Activated T-helper 17 cell treated with anti-CD3 and anti-CD28 coated beads, Interleukin-2, amount 50 U/mL, for 72 hours (primary cell): ENCODE measurements at places on chromosomes 2 and 18. TPM values are rescaled to one million over a fixed set of nuclear protein-coding genes. Genes with fewer than 3 reads are reported as not detected.

GRCh38 chr2:3633982-3634595 is 23.9 kb upstream of the ALLC start:
- ATAC-seq: no peak

HMSD gene
- total RNA-seq: 24.2 TPM

FAHD2B gene
- 19.9 TPM for total RNA-seq

TNFRSF11A gene
- total RNA-seq: 26.8 TPM

DNA sequence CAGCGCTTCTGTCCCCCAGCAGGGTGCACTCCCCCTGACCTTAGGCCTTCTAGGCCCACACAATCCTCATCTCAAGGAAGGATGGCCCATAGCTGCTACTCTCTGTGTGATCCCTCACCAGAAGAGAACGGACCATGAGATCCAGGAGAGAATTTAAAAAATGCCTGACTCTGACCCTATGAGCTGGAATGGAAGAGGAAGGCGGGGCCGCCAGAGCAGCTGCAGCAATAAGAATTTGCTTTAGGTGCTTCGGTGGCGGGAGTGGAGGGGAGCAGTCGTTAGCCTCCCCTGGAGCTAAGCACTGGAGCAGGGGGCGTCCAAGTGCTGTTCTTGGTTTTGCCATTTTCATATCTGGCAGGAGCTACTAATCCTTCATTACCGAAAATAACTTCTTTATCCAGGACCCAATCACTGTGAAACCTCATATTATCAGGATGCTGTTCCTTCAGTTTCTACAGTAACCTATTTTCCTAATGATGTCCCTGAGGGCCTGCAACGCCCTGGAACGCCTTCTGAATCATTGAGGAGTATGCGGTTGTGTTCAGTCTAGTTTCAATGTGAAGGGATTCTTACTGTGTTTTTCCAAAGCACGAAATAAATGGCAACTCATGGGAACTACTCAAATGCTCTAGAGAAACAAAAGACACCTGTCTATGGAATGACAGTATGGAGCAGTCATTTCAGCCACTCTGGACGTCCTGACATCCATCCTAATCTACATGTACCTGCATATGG is 105.1 kb upstream of the SIX2 start:
- ATAC-seq: no peak

DNA sequence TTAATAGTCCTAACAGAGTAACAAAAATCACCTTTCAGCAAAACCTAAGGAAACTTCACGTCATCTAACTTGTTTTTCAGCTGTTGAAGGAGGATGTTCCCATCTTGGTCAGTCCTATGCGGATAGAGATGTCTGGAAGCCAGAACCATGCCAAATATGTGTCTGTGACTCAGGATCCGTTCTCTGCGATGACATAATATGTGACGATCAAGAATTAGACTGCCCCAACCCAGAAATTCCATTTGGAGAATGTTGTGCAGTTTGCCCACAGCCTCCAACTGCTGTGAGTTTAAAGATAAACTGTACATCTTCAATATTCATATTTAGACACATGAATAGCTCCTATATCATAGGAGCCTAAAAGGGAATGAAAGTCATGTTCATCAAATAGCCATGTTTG is 10.5 kb downstream of the COL3A1 start:
- no peak for ATAC-seq

CXCR1 gene
- not detected for total RNA-seq

DNA sequence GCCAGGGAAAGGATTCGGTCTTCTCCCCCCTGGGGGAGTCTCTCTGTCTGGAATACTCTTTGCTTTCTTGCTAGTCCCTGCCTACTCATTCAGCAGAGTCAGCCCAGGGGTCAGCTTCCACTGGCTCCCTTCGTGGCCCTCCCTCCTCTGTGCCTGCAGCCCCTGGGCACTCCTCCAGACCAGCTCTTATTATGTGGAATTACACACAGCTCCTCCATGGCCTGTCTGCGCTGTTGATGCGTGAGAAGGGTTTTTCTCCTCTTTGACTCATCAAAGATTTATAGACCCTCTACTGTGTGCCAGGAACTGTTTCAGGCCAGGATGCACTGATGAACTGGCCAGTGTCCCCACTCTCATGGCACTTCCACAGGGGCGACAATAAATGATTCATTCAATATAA is 44.4 kb downstream of the ST8SIA5 start:
- ATAC-seq: no peak

DCDC2C gene
- total RNA-seq: not detected

DNA sequence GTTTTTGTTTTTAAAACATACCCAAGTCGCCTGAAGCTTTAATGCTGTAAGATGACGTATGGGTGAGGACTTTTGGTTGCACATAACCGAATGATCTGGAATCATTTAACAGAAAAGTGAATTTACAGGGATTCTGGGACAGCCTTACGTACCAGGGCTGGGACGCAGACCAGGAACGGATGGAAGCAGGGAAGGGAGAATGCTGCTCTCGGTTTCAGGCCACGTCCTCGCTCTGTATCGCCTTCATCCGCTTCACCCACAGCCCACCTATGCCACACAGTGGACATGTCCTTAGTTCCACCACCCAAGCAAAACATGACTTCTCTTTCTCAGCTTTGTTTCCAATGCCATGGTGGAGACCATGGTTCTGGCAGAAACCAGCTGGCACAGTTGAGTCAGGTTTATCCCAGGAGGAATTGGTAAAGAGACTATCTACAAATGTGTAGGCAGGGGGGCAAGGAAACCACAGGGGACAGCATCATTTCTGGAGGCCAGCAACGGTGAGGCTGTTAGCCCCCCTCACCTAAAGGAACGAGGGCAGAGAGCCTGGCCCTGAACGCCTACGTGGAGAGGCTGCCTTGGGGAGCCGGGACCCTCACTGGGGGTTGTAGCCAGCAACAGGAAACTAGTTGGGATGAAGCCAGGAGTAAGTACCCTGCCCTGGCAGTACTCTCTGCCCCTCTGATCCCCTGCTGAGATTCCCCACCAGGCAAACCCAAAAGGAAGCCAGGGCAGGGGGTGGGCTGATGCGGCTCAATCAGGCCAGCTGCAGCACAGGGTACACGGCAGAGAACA is 132.5 kb downstream of the NDUFA10 start:
- no peak for ATAC-seq

EGR4 gene
- 0.11 TPM for total RNA-seq

DNA sequence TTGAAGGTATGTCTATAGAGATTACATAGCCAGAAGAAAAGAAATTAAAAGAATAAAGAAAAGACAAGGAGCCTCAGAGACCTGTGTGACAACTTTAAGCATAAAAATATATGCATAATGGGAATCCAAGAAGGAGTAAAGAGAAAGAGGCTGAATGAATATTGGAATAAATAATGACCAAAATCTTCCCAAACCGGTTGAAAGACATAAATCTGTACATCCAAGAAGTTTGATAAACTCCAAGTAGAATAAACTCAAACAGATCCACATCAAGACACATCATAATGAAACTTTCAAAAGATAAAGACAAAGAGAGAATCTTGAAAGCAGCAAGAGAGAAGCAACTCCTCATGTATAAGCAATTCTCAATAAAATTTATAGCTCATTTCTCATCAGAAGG is 132.4 kb upstream of the ZNF516 start:
- no peak for ATAC-seq

GRCh38 chr2:123895651-123896050 is 129.4 kb upstream of the CNTNAP5 start:
- ATAC-seq: no peak

DNA sequence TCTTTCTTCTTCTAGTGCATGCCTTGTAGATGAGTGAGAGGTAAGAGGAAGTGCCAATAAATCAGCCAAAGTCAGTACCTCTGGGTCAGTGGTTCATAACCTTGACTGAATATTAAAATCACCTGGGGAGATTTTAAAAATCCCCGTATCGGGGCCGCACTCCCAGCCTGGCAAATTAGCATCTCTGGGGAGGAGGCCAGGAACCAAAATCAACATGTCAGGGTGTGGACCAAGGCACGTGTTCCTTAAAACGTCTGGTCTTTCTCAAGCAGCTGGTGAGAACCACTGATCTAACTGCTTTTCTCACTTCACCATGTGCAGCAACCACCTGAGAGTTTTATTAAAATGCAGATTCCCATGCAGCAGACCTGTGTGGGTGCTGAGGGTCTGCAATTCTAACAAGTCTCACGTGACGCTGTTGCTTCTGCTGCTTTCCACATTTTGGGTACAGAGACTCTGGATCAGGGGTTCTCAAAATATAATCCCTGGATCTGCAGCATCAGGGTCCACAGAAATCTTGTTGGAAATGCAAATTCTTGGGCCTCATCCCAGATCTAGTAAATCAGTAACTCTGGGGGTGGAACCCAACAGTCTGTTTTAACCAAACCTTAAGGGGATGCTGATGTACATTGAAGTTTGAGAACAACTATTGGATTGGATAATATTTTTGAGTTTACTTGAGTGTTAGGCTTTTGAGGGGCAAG is 49.5 kb downstream of the CHST9 start:
- no peak for ATAC-seq

CYP26B1 gene
- 0.05 TPM for total RNA-seq

DNA sequence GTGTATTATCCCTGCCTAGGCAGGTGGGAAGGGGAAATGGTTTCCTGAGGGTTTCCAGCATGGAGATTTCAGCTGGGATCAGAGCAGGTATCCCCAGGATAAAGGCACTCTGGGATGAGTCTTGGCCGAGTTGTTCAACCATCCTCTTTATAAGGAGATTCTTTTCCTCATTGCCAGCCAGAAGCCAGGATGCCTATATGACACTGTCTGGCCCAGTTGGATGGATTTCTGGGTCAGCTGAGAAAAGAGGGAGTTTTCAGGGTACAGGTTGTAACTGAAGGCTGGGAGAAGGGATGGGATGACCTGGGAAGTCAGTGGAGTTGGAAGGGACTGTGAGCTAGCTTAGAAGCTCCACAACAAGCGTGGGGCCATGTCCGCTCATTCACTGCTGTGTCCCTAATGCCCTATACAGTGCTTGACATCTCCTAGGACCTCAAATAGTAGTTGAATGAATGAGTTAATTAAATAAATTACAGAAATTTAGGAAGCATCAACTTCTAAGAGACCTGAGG is 8.3 kb downstream of the RHOB start:
- ATAC-seq: no peak

MPP4 gene
- not detected for total RNA-seq

RUFY4 gene
- total RNA-seq: 2.4 TPM

- no peak for ATAC-seq
These were observed 48.3 kb downstream of the ZNF804A start for GRCh38 chr2:184646593-184646992.

IHH gene
- total RNA-seq: 0.28 TPM

DNA sequence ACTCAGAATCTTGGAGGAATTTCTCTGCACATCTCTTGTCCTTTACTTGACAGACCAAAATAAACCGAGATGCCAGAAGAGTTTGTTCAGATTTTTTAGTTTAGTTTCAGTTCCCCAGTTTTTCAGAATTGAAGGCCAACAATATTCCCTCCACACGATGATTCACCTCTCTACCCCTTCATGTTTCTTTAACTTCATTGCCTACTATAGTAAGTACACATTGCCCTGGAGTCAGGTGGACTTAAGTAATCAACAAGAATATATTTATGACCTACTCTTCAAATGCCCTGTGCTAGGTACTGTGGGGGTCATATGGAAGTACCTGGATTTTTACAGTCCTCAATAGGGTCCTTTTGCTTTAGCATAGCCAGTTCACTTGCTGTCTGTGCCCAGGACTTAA is 79.6 kb upstream of the CTLA4 start:
- ATAC-seq: no peak

GRCh38 chr2:102581911-102582310 is 37.4 kb upstream of the SLC9A2 start:
- ATAC-seq: peak; percentile 54

CERKL gene
- not detected for total RNA-seq

PLA2R1 gene
- total RNA-seq: not detected

DNA sequence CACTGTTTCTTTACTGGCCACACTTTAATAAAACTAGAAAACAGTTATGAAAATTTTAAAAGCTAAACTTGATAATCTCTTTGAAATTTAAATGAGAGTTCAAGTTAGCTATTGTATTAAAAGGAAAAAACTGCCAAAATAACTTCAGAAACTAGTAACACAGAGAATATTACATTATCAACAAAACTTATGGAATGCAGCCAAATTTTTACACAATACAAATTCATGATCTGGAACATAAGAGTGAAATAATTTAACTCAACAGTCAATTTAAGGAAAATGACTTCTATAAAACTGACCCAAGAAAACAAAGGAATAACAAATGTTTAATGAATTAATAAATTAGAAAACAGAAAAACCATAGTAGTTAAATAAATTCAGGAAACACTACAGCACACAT is 65.0 kb downstream of the TCF4 start:
- ATAC-seq: no peak

COL3A1 gene
- total RNA-seq: not detected

GRCh38 chr18:48656582-48656981 is 117.8 kb downstream of the CTIF start:
- no peak for ATAC-seq

MARS2 gene
- 20.6 TPM for total RNA-seq

DNA sequence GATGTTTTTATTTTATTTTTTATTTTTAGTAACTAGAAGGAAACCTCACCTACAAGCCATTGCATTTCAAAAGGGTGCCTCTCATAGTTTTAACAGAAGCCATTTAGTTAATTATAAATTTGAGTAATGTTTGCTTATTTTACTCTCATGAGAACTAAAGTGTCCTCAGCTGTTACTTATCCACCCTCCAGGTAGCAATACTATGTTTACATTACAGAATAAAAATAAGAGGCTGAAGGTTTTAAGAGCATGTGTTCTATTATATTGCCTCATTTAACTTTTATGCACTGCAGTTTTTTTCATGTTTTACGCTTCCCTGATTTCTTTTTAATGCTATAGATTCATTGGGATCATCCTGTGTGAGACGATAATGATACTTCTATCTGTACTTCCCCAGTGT is 235.5 kb downstream of the THSD7B start:
- no peak for ATAC-seq

DNA sequence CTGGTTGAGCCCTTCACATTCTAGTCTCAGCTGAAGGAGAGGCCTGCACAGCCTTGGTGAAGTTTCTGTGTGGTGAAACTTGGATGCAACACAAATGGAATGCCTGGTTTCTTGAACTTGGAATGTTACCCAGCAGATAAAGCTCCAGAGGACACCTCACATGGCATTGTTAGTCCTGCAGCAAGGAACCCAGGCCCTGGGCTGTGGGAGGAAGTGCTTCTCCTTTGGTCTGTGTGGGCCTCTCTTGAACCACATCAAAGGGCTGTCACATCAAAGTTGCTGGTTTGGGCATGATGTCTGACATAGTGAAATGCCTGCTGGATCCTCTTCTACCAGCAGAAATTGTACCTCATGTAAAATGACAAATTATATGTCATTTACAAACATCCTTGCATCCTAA is 198.5 kb downstream of the FHOD3 start:
- ATAC-seq: no peak

AKAIN1 gene
- not detected for total RNA-seq

- no peak for ATAC-seq
These were observed 144.1 kb downstream of the UBE2E3 start for GRCh38 chr2:181124497-181124896.

TUBA4B gene
- not detected for total RNA-seq

DNA sequence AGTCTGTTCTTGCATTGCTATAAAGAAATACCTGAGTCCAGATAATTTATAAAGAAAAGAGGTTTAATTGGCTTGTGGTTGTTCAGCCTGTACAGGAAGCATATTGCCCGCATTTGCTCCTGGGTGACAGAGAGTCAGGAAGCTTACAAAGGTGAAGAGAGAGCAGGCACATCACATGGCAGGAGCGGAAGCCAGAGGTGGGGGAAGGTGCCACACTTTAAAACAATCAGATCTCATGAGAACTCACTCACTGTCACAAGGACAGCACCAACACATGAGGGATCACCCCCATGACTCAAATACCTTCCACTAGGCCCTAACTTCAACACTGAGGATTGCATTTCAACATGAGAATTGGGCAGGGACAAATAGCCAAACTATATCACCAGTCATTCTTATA is 124.8 kb upstream of the COL5A2 start:
- peak; percentile 83 for ATAC-seq

- ATAC-seq: no peak
These were observed 195.5 kb upstream of the EPAS1 start for GRCh38 chr2:46101557-46102220.
